ENCODE measurements at places on chromosomes 12 and 14.

- peak; percentile 26 for DNase-seq
These were observed 36.4 kb upstream of the GXYLT1 start for GRCh38 chr12:42180990-42181596.

DNA sequence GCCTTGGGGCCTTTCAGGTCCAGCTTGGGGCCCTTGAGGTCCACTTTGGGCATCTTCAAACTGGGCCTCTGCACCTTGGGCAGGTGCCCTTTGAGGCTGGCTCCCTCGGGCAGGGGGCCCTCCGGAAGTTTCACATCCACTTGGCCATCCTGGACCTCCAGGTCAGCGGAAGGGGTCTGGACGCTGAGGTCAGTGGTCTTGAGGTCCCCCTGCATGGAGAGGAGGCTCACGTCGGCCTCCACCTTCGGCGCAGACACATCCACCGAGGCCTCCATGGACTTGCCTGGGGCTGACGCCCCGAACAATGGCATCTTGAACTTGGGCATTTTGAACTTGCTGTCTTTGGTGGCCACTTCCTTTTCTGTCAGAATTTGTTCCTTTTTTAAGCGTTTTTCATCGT is 25.1 kb downstream of the AHNAK2 start:
- DNase-seq: no peak

DNA sequence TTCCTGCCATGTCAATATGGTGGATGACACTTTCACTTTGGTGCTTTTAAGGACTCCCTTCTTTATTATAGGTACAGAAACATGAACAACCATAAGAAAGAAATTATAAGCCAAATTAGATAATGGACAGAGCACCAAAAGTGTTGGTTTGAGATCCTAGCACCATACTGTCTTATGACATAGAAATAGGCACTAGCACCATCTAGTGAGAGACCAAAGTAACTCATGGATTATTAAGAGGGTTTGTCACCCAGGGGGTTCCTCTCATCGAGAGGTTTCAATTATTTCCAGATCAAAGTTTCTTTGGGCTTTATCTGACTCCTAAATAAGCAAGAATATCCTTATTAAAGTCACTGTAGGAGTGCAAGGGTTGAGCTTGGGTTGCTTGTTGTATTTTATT is 153.0 kb upstream of the DIO2 start:
- peak; percentile 16 for DNase-seq

DNA sequence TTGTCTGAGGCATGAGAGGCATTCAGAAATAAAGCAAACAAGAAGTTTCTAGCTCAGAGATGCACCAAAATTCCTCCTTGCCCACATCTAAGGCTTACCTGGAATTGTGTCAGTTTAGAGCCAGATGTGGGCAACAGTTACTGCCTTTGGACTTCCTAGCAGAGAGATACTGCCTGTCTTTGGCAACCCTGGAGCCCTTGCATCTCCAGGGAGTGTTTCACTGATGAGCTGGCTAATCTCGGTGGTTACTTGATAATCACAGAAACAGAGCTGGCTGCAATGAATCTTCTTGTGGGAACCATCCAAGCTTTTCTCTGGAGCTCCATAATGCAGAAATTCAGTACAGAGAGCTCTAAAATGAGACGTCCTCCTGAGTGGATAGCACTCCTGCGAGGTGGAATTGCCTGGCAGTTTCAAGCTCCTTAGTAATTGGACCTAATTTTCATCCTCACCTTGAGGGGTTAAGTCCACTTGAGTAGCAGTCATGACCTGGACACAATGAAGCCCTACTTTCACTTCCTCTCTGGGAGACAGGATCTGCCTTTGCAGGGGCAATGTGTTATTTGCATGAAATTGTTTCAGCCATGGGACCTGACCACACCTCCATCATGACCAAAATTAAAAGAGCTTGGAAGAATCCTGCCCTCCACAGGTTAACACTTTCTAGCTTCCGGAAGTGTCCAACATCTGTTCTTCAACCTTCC is 108.8 kb upstream of the ARHGAP5 start:
- DNase-seq: no peak

DNA sequence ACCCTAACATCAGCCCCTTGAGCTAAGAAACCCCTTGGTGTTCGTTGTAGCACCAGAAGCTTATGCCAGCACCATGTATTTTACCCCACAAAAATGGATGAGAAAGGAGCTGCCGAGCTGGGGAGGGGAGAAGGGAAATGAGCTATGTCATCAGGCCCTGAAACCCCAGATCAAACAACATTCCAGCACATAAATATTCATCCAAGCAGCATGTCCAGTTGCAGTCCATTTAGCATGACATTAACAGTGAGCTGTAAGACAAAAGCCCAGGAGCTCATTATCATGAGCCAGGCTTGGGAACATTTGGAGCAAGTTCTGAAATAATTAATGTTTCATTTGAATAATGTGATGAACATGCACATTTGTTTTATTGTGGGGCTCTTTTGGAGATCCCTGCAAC is 630.1 kb upstream of the TMEM132C start:
- DNase-seq: no peak

- no peak for DNase-seq
These were observed 59.3 kb upstream of the SLC2A13 start for GRCh38 chr12:40165179-40165578.

DNA sequence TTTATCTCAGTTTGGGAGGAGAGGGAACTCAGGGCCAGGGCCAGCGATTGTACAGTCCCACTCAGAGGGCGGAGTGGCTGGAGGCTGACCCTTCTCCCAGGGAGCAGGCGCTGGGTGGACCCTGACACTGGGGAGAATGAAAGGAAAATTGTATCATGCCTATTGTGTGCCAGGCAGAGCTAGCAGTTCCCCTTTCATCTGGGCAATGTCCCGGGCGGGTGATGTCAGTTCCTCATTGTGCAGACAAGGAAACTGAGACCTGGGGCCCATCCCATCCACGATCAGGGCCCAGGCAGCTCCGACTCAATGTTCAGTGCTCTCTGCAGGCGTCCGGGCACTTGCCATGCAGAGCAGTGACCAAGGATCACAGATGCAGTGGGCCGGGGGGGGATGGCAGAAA is 101.9 kb upstream of the RTL1 start:
- no peak for DNase-seq

GRCh38 chr14:24458736-24459135 is 16.2 kb upstream of the SDR39U1 start:
- DNase-seq: no peak

- DNase-seq: peak; percentile 29
These were observed 7.7 kb downstream of the ATF7IP start for GRCh38 chr12:14373217-14373616.

DNA sequence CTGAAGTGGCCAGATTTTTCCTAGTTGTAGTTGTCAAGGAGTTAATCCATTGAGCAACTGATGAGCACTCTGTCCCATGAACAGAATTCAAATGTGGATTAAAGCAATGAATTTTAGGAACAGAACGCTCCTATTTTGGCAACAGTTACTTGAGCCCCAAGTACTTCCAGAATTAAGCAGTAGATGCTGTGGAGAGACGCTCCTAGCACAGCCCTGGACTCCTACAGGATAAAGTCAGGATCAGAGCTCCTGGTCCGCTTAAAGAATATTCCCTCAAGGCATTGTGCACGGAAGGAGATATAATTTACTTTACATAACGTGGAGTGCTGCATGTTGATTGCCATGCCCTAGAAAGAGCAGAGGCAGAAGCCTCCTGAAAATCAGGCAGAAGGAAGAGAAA is 53.4 kb downstream of the FLRT2 start:
- no peak for DNase-seq

- DNase-seq: no peak
These were observed 507 bp downstream of the BAZ2A start for GRCh38 chr12:56629459-56630179.

DNA sequence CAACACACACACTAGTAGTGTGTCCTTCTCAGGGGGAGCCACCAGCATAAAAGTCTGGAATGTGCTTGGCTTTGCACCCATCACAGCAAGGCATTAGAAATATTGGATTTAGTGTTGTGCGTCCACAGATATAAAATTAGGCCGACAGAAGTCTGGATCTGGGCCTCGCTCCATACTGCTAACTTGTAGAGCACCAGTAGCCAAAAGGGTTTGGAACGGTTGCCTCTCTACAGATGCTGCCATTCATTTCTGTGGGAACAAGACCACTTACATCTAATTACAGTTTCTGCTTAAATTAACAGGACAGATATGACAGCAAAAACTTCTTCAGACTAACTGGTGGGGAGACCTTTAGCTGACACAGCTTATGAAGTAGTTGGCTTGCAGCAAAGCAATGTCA is 94.2 kb downstream of the EXOC5 start:
- DNase-seq: no peak

DNA sequence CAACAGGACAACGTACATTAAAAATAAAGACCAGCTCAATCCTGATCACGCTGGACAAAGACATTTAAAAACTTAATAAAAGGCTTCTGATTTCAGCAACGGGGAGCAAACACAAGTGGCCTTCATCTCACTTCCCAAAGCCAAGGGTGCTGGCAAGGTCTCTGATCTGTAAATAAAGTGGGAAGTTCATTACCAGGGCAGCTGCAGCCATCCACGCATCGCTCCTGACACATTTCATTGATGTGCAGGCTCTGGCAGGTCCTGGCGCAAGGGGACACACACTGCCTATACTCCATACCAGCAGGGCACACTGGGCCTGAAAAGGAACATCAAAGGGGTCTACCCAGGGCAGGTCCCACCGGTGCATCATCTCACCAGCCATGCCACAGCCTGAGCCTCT is 51.0 kb downstream of the VWF start:
- no peak for DNase-seq

GRCh38 chr14:99255621-99256482 is 16.1 kb downstream of the BCL11B start:
- DNase-seq: no peak

DNA sequence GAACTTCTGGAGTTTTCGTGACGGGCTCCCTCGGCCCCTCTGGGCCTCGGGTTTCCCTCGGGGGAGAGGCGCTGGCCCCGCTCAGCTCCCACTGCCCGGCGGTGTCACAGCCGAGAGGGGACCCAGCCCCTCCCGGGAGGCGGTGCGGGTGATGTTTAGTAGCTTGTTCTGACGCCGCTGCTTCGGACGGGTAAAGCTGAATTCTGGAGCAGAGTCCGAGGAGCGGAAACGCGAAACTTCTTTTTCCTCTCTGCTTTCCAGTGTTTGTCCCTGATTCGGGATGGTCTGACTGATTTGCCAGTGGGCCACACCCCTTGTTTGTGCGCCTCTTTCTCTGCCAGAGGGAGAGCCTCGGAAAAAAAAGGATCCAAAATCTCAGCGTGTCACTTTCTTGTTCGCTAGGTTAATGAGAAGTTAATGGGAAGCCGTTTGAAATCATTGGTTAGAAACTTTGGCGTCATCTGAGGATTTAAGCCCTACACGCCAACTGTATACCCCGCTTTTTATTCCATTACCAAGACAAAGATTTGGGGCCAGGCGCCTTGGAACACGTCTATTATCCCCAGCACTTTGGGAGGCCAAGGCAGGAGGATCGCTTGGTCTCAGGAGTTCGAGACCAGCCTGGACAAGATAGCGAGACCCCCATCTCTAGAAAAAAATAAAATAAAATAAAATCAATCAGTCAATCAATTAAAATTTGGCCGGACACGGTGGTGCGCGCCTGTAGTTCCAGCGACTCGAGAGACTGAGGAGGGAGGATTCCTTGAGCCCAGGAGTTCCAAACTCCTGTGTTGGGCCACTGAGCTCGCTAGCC is 756 bp downstream of the TULP3 start:
- no peak for DNase-seq

- DNase-seq: no peak
These were observed 145.7 kb upstream of the LMNTD1 start for GRCh38 chr12:25698772-25699171.

DNA sequence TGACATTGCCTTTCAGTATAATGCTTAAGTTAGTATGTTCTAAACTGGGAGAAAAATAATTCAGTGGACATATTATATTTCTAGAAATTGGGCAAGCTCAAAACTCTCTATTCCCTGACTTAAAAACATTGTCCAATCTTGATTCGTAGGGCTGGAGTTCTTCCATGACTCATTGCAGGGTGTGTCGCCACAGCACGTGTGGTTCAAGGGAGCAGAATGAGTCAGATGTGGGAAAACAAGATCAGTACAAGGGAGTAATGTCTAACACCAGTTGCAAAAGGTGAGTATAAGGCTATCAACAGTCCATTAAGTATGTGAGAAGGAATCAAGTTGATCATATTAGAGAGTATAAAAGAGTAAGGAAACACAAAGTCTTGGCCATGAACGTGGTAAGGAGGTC is 887.0 kb downstream of the TMTC2 start:
- DNase-seq: peak; percentile 5

DNA sequence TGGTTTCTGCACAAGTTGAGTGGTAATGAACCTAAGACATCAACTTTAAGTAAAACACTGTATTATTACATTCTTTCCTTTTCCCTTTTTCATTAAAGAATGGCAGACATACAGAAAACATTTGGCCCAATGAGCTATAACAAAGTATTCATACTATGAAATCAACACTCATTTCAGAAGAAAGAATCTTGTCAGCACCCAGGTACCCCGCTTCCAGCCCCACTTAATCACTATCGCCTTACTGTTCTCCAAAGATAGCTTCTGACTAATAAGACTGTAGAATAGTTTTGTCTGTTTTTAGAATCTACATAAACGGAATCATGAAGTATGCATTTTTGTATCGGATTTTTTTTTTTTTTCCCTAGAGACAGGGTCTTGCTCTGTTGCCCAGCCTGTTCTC is 9.5 kb downstream of the CNTN1 start:
- DNase-seq: no peak

DNA sequence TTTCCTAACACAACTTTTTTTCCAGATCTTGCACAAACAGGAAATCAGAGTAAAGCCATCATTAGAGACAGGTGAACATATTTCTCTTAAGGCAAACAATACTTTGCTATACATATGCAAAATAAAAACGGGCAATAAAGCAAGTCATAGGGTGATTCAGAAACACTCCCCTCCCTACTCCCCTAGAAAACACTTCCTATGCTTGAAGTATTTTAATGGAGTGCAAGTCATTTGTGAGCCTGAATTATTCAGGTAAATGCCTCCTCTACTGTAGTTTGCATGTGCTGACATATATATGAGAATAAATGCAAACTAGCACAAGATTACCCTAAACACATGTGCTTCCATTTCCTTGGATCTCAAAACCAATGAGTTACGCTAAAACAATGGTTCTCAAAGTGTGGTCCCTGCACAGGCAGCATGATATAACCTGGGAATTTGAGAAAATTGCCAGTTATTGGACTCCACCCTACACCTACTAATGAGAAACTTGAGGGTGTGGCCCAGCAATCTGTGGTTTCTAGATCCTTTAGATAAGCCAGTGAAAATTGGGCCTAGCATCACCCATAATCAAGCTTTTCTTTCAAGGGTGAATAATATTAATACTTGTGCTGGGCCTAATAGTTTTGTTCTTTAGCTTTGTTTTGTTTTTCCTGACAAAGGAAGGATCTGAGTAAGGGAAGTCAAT is 159.7 kb upstream of the BMP4 start:
- DNase-seq: no peak

GRCh38 chr12:111600205-111600642 is 1.1 kb upstream of the ATXN2 start:
- DNase-seq: no peak

All from stromal cell of bone marrow (primary cell).